ENCODE measurements at places on chromosomes 3 and 15.

DNA sequence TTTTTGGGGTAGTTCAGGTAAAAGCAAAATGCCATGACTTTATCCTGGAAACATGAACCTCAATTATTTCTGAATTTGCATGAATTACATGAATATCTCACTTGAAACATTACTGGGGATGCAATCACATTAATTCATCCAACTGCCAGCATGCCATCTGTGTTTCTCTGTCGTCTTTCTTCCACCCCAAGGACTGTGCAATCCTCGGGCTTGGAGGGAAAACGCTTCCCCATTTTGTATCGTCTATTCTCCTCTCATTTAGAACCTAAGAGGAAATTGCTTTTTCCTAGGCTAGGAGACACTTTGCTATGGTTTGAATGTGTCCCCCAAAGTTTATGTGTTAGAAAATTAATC, 109.4 kb downstream of the SQOR start:
- no peak for DNase-seq

DNA sequence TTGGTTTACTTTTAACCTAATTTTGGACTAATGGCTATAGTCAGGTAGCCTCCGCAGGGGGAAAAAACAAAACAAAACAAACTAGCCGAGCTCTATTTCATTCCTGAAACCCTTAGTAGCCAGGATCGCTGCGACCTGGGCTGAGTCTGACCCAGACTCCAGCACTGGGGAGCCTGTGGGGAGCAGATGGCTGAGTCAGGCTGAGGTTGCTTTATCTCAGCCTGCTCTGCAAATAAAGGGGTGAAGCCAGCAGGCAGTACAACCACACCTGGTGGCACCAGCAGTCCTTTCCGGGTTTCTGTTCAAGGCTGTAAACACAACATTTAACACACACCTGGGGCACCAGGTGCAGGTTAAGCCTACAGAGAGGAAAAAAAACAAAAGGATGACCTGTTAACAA, 27.3 kb downstream of the ABHD2 start:
- DNase-seq = no peak

DNA sequence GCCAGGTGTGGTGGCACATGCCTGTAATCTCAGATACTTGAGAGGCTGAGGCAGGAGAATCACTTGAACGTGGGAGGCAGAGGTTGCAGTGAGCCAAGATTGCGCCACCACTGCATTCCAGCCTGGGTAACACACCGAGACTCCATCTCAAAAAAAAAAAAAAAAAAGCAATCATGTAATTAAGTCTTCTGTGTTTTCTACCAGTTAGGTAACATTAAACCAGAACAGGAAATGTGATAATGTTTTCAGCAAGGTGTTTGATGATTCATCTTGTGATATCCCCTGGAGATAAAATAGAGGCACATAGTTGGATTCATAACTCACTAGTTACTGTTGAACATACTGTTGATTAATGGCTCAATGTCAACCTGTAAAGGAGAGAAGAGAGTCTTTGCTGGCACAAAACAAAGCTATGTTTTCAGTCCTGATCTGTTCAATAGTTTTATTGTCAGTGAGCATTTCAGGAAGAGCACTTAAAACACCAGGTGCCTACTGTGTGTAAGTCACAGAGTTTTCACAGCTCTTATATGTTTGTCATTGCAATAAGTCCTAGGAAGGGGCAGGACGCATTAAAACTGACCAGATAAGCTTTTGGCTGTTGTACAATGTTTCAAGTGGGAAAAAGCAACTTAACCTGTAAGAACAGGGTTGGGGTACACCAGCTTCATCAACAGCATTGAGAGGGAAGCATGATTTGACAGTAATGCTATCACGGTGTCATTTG, 19.5 kb downstream of the DNAJB11 start:
- no peak for DNase-seq

DNA sequence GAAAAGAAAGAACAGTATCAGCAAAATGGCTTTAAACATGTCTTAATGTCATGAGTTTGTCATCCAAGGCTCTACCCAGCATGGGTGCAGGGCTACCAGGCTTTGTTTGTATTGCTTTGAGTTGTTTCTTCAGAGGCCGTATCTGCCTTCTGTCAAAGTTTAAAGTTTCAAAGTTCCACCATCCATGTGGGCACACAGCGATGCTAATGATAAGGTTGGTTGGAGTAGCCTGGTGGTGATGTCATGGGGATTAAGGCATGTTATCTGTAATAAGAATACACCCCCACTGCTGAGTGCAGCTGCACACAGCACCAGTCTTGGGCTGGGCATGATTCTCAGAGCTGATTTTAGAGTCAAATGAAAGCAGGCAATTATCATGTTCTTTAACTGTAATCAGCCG, 72.0 kb upstream of the LRTM1 start:
- no peak for DNase-seq

DNA sequence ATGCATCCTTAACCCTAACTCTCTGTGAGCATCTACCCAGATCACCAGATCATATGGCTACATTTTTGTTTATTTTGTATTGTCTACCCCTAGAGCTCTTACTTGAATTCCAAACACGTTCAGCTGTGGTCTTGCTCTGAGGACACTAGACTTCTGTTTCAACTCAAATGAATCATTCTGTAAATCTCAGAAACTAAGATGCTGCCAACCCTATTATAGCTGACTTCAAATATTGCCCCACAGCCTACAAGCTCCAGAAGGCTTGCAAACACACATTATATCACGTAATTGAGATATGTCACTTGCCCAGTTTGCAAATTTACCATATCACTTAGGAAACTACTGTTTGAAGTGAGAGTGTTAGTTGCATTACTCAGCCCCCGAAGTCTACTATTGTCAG, 426.2 kb upstream of the ARL6 start:
- DNase-seq = no peak

DNA sequence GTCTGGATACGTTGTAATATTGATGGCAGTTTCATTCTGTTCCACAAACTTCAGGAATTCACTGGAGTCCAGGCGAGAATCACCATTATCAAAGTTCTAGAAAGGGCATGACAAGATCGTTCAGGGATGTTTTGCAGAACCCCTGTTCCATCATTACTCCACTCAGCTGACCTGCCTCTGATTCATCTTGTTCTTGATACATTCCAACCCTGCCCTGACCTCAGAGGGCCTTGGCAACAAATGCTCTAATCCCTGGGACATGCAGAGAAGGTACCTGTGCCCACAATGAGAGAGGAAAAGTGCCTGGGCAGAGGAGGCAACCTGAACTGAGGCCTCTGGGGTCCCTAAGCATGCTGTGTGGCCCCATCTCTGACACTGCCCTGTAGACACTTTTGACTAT, 45.9 kb downstream of the FSTL1 start:
- no peak for DNase-seq

DNA sequence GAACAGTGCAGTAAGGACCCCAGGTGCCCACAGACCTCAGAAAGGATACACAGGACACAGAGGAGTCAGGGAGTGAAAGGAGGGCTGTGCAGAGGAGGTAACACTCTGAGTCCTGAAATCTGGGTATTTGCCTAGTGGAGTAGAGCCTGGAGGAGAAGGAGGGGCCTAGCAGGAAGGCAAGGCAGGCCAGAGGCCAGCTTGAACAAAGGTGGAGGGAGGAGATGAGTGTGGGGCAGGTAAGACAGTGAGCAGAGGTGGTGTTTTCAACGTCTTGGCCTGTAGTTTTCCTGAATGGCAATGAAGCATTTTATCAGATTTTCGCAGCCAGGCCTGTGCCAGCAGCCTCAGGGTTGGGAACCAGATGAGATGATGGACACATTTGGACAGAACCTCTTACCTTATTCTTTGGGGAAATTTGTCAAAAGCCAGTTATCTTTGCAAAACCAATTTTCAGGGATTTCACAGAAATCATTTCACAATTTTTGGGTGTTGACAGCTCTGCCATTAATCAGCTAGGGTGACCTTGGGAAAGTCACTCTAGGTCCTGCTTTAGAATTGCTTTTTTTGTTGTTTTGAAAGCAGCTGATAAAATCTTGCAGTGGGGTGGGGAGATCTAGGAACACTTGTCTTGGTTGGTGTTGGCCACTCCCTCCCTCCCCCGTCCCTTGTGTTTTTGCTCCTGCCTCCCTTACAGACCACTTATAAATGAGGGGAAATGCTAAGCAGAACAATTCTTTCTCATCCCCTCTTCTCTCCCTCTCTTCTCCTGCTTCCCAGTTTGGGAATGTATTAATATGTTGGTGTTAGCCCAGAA, 38.4 kb downstream of the SPSB4 start:
- DNase-seq = no peak

DNA sequence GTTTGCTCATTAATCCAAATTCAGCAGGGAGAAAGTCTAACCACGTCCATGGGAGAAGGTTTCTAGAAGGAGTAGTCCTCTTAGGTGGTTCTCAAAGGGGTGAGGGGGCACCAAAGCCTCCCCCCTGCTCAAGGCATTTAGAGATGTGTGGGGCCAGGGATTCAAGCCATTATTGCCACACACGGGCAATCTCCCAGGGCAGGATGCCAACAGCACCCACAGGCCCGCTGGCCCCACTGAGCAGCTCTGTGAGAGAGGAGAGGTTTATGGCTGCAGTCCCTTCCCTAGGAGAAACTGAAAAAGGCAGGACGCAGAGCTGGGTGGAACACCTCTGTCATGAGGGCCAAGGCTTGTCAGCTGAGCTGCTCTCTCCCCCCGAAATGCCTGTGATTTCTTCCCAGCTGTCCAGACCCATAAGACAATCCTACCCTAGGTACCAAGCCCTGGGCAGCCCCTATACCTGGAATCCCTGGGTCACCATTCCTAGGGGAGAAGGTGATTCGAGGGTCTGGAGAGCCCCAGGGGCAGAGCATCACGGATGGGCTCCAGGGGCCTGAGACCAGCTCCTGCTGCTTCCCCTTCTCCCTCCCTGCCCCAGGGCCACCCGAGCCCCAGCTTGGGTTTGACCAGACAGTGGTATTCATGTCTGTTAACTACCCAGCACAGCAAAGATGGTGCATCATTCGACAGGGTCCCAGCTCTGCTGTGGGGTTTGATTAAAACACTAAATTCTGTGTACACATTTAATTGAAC, 39.0 kb downstream of the WHAMM start:
- DNase-seq = no peak

GRCh38 chr3:128452678-128453275, 13.9 kb downstream of the DNAJB8 start:
- DNase-seq = no peak

- DNase-seq = no peak
These were observed 464.9 kb downstream of the MFSD1 start for GRCh38 chr3:159266779-159267178.

DNA sequence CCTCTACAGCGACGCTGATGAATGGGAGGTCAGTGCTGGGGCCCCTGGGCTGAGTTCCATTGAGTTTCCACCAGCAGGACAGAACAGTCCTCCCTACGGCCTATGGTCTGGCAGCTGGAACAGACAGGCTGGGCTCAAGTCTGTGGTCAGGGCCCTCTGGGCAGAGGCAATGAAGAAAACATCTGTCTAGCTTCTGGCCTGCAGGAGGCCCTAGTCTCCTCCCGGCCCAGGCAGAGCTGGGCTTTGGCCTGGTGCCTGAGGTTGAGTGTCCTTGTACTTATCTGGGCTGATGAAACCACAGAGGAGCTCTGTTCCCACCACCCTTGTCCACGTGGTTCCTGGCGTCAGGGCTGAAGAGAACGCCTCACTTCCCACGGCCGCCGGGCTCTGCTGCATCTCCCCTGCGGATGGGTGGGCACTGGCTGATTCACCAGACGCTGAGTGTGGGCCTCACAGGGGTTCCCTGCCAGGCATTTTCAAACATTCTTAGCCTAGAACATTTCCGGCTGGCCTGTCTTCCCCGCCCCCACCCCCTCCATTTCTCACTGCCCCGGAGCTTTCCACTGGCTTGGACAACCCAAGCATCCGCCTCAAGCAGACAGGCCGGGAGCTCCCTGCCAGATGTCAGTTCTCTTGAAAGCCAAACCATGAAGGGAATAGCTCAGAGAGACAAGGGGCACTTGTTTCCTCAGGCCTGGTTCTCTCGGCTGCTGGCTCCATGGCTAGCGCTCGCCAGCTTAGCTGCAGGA, 20.3 kb downstream of the PPCDC start:
- no peak for DNase-seq

- no peak for DNase-seq
These were observed 21.4 kb upstream of the CSPG4 start for GRCh38 chr15:75733761-75734651.

All from activated T-helper 9 cell treated with anti-CD3 and anti-CD28 coated beads, Interleukin-2, amount 50 U/mL, for 16 hours (primary cell).